ENCODE measurements at places on chromosomes 2 and 18.

GRCh38 chr2:60796573-60797509 is 40.8 kb downstream of the PAPOLG start:
- DNase-seq, result peak; percentile 67

GRCh38 chr2:200288670-200289429 is 17.6 kb upstream of the SPATS2L start:
- no peak for DNase-seq

DNA sequence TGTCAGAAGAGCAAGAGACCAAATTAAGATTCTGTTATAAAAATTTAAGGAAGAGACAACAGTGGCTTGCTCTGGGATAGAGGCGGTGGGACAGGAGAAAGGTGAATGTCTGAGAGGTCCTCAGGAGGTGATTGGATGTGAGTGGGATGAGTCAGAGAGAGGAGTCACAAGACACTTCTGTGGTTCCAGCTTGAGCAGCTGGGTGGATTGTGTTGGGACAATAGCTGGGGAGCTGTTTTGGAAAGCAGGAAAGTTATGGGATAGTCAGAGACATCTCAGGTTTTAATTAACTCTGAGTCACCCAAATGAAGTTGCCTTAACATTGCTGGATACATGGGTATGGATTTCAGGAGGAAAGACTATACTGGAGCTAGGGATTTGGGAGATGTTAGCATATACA is 218.0 kb upstream of the TRIB2 start:
- DNase-seq, result no peak

DNA sequence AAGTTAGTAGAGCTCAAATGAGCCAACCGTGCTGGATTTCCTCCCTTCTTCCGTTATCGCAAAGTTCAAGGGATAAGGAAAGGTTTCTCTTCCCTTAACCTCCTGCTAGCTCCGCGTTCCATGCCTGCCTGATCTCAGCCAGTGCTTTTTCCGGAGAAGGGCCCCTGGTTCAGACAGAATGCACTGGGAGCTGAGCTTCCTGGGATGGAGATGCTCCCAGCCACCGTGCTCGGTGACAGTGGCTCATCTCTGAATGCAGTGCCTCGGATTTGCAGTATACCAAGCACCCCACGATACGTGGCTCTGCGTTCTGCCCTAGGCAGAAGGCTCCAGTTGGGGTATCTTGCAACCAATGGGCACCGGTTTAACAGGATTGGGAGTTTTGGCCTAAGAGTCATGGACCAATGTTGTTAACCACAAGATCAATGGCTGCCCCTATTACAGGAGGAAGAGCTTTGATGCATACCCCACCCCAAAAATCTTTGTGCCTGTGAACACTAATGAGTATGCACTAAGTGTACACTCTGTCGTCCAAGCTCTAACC is 876 bp downstream of the CNTNAP5 start:
- no peak for DNase-seq

- no peak for DNase-seq
Observed at GRCh38 chr2:15195813-15196212, 365.3 kb downstream of the NBAS start.

DNA sequence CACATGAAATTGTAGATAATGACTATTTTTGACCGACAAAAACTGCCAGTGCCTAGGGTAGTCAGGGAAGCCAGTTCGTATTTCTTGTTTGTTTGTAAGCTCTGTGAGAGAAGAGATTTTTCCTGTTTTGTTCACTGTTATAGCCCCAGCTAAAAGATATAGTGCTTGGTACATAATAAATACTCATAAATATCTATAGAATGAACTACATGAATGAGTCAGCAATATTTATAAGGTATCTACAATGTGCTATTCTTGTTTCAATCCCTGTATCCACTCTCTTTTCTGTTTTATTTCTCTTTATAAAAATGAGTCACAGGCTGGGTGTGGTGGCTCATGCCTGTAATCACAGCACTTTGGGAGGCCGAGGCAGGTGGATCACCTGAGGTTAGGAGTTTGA is 275.6 kb upstream of the FANCL start:
- DNase-seq, result no peak

GRCh38 chr2:240915526-240916341 is 9.6 kb downstream of the CROCC2 start:
- DNase-seq, result no peak

- no peak for DNase-seq
Observed at GRCh38 chr18:64127172-64127571, 21.7 kb downstream of the LINC00305 start.

- DNase-seq, result no peak
Observed at GRCh38 chr2:152050341-152050740, 48.5 kb downstream of the CACNB4 start.

DNA sequence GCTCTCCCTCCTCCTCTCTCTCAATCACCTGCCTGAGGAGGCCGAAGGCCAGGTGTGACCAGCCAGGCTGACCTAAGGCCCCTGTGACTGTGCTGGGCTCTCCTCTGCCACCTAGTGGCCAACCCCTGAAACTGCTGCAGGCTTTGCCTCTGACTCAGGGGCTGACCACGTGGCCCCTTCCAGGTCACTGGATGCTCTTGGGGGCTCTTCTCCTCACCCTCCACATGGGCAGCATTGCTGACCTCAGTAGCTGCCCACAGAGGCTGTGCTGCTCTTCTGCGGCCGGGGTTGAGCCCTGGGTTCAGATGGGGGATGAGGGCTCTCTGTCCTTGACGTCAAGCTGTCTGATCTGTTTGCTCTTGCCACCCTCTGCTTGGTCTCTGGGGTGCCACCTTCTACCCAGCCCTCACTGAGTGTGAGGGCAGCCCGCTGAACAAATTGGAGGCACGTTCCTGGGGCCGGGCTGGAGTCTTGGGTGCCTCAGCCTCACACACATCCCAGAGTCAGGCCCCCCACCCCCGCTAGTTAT is 122.7 kb downstream of the TWIST2 start:
- DNase-seq, result peak; percentile 56

DNA sequence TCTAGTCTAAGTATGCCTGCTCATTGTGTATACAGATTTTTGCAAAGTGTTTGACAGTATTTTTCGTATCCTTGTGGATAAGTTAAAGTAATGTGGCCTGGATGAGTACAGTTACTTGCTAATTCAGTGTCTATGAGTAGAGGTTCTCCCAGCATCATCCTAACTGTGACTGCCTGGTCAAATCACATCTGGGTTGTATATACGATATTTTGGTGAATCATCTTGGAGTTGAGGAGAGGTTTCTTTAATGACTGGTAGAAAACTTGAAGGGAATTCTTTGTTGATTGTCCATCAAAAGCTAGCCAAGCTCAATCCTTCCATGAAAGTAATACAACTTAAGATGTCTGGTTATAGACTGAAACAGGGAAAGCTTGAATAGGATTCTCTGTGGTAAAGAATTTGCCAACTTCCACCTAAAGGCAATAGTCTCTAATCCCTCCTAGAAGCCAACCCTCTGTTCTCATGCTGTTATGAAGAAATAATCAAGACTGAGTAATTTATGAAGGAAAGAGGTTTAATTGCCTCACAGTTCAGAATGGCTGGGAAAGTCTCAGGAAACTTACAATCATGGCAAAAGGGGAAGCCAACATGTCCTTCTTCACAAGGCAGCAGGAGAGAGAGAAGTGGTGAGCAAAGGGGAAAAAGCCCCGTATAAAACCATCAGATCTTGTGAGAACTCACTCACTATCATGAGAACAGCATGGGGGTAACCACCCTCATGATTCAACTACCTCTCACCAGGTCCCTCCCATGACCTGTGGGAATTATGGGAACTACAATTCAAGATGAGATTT is 19.4 kb upstream of the RALBP1 start:
- no peak for DNase-seq

DNA sequence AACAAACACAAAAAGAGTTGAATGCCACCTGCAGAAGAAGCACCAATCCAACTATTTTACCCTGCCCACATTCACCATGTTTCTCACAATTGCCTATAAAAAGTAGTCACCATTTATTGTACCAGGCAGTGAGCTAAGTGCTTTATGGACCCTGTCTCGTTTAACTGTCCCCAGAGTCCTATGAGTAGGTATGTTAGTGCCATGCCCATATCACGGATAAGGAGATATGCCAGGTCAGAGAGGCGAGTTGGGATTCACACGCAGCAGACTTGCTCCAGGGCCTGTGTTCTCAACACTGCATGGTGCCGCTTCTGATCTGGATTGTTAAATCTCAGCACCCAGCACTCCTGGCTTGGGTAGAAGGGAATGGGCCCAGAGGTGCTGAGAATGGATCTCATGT is 49.1 kb upstream of the CYP1B1 start:
- no peak for DNase-seq

GRCh38 chr18:75638223-75638775 is 210.8 kb upstream of the SMIM21 start:
- no peak for DNase-seq

DNA sequence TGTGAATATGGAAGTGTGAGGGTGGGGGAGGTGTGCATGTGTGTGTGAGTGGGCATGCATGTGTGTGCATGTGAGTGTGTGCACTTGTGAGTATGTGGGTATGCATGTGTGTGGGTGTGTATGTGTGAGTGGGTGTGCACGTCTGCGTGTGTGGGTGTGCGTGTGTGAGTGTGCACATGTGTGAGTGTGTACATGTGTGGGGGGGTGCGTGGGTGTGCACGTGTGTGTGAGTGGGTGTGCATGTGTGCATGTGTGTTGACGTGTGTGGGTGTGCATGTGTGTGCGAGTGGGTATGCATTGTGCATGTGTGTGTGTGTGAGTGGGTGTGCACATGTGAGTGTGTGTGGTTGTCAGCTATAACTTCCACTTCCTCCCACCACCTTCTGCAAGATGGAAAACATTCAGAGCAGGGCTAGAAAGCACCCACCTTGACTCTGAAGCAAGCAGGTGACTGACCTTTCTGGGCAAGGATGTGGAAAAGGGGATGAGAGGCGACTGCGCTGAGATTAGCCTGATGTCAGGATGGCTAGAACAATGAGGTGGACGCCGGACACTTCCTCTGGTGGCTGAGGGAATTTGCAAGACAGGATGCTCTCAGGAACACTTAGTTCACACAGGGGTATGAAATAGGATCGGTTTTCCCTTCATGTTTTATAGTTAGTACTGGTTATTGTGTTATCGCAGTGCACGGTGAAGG is 103.6 kb downstream of the ACKR3 start:
- no peak for DNase-seq

DNA sequence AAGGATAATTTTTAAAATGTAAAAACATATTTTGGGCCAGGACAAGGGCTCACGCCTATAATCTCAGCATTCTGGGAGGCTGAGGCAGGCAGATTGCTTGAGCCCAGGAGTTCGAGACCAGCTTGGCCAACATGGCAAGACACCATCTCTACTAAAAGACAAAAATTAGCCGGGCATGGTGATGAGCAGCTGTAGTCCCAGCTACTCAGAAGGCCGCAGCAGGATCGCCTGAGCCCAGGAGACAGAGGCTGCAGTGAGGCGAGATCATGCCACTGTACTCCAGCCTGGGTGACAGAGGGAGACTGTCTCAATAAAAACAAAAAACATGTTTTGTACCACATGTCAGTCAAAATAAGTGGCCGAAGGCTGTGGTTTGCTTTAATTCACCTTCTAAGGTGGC is 122.5 kb downstream of the HDAC4 start:
- DNase-seq, result no peak

DNA sequence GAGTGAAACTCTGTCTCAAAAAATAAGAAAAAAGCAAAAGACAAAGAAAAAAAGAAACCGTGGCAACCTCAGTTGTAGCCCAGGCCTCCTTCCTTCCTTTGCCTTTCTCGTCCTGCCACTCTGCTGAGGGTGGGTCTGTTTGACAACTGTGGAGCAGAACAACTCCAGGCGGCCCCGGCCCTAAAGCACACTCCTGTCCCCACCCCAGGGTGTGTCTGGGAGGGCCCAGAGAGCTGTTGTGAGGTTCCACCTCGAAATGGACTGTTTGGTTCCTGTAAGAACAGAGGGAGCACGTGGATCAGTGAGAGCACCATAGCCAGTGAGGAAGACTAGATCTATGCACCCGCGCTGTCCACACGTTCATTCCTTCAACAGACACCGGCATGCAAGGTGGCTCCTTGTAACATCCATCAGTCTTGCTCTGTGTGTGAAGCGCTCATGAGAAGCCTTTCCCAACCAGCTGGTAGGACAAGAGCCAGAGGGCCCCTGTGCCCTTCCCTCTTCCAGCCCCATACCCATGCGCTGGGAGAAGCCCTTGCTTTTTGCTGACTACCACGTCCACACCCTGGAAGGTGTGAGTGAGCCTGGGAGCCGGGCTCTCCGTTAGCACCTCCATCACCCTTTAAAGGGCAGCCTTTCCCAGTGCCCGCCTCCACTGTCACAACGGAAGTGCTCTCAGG is 61.6 kb downstream of the SOWAHC start:
- DNase-seq, result no peak

DNA sequence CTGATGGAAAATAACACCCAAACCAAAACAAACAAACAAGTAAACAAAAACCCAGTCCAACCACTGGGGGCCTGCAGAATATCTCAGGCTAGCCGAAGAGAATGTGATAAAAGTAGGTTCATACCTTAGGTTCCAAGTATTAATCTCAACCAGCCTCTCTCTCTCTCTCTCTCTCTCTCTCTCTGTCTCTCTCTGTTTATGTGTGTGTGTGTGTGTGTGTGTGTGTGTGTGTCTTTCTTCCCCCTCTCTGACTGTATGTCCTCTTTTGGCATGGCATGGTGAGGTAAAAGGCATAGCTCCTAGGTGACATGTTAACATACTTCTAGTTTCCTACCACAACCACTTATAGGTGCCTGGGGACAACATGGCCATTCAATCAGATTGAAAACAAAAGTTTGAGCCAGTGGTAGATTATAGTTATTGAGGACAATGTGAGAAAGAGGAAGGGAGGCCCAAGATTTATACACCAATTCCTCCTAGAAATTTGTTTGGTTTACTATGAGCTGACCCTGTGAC is 93.0 kb downstream of the SETBP1 start:
- no peak for DNase-seq

GRCh38 chr18:45626330-45627203 is 11.3 kb downstream of the SLC14A2 start:
- DNase-seq, result no peak

DNA sequence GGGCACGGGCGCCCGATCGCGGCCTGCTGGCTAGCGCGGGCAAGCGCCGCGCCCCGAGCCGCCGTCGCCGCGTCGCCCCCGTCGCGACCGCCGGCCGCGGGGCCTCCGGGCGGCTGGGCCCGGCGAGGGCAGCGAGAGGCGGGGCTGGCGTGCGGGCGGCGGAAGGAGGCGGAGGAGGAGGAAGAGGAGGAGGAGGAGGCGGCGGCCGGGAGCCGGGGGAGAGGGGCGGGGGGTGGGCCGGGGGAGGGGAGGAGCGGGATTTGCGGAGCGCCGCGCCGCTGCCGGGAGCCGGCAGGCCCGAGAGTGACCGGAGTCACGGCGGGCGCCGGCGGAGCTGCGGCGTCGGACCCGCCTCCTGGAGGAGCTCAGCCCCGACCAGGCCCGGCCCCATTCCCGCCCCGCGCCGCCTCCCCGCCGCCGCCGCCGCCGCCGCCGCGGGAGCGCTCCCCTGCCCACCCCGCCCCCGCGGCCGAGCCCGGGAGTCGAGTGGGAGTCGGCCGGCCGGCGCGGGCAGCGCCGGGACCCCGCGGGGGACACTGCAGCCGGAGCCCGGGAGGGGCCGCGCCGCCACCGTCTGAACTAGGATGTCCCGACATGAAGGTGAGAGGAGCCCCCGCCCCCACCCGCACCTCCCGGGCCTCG is at the start of gene KCMF1:
TSS of gene KCMF1 (plus strand) at position 294 of the 642 bp plus-strand sequence. CDS start at position 585, 291 bp downstream.
- DNase-seq, result no peak

GRCh38 chr18:48917579-48918517 is 32.9 kb downstream of the SMAD7 start:
- no peak for DNase-seq
